Uterus (tissue), 4 donors: ENCODE measurements at places on chromosomes 2 and 18. TPM values are rescaled to one million over a fixed set of nuclear protein-coding genes. Genes with fewer than 3 reads are reported as not detected.

- DNase-seq = no peak
Observed at GRCh38 chr18:10490401-10491165, 35.2 kb upstream of the NAPG start.

DNA sequence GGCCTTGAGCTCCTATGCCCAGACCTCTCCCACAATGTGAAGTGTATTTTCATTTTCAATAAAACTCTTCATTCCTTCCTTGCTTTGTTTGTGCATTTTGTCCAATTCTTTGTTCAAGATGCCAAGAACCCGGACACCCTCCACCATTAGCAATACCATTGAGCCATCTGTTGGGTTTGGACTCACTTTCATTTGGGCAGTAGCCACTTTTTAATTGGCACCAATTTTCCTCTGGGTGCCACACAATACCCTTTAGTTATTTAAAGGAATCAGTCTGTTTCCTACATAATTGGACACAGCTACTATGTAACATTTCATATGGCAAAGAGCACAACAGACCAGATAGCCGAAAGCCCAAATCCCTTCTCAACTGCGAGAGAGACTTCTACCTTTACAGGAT lies 22.5 kb upstream of the SLC35G4 start:
- no peak for DNase-seq

GRCh38 chr2:27765621-27766286 lies 5.8 kb upstream of the MRPL33 start:
- DNase-seq = peak; percentile 34

DNA sequence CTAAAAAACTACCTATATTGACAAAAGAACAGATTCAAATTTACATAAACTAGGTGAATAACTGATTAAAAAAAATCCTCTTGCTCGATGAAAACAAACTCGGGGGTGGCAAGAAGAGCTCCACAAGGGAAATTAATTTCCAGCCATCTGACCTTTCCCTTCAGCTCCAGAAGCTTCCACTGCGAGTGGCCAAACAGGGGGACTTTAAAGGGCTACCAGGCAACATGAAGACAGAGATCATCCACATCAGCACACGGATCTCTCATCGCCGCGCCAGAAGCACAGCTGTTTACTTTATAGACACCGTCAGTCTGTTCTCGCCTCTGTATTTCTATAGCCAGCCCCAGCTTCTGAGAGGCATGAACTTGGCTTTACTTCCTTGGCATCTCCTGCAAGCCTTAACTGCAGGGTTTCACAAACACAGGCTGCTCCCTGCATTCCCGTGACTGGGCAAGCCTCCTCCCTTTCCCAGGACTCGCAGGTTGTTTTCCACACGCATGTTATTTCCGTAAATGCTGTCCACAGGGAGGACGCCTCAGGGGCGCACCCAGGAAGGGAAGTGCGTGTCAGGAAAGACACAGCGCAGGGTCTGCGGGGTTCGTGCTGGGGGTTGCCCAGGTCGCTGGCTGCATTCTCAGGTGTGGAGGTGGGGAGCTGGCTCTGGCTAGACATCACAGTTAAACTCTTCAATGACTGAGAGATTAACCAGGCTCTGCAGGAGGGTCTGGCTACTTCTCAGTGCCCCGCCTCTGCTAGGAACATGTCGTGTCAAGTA lies 85.0 kb downstream of the USP40 start:
- DNase-seq = no peak

DNA sequence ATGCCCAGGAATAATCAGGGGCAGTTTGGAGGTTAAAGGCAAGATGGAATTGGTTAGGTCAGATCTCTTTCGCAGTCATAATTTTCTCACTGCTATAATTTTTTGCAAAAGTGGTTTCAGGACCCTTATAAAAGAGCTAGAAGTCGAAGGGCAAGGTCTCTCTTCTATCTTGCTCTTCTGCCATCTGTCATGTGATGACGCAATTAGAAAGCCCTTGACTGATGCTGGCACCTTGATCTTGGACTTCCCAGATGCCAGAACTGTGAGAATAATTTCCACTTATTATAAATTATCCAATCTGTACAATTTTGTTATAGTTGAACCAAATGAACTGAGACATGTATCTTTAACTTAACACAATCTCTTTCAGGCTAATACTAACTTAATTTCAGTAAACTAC lies 6.3 kb upstream of the RALBP1 start:
- no peak for DNase-seq

DNA sequence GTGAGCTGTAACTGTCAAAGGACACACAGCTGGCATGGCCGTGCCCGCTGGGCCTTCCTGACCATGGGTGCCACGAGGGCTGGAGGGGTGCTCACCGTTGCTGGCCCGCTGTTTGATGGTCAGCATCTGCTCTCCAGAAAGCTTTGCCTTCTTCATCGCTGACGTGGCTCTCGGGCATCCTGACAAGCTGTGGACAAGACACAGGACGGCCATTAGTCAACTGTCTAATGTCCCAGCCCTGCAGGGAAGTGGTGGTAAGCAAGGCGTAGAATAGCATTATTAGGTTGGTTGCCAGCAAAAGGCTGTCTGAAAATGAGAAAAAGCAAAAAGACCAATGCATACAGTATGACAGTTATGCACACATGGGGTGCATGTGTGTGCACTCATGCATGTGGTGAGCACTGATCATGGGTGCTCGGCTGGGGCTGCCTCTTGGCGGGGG lies 64.7 kb upstream of the PXDN start:
- no peak for DNase-seq

DNA sequence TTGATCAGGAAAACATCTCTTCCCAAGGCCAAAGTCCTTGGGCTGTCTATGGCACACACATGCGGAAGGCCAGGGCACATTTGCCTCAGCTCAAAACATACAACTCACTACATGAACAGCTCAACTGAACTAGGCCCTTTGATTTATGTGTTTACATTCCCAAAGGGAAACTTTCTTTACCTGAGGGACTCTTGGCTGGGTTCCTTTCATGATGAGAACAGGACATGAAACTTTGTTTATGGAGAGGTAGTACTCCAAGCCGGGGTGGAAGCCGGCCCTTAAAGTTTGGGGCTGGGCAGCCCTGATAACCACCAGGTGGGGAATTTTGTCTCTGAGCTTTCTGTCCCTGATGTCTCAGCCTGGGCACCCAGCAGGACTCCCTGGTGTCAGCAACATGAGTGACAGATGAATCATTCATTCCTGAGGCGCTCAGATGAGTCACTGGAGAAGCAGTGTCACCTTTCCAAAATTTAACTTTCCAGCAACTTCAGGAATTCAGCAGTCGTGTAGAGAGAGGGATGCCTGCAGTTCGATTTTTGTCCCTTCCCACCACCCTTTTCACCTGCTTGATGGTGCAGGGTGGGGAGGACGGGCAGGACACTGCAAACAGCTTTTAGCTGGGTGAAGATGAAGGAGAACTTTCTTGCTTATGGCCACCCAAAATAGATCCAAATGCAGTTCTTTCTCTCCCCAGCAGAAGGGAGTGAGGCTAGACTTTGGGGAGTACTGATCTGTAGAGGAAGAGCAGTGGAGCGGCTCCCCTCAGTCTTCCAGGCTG lies 331.6 kb downstream of the DYSF start:
- DNase-seq = no peak

DNA sequence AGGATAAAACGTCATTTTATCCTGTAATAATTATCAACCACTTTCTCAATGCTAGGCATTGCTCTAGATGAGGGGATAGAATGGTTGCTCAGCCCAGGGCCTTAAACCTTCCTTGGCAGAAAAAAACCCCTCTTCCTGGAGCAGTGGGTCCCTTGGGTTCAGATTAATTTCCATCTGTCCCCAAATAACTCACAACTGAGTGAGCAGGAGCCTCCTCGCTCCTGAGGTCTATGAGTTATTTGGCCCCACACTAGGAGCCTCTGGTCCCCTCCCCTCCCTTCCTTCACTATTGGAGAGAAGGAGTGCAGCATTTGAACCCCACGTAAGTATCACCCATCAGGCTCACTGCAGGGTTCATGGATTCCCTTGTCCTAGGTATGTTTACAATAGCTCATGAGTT lies 157.5 kb upstream of the FHL2 start:
- no peak for DNase-seq

DNA sequence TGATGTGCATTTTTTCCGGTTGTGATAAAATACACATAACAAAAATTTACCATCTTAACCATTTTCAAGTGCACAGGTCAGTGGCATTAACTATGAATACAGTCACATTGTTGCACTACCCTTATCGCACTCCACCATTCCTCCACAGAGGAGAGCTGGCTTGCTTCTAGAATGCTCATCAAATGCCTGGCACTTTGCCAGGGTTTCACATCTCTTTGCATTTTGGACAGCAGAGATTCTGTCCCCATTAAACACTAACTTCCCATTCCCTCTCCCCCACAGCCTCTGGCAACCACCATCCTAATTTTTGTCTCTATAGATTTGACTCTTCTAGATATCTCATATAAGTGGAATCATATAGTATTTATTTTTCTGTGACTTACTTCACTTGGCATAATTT lies 165.0 kb downstream of the ASB1 start:
- no peak for DNase-seq

MOB1A gene
- 63.0 TPM for total RNA-seq

SFTPB gene
- total RNA-seq = not detected
